ENCODE measurements at places on chromosomes 16 and 17.

DNA sequence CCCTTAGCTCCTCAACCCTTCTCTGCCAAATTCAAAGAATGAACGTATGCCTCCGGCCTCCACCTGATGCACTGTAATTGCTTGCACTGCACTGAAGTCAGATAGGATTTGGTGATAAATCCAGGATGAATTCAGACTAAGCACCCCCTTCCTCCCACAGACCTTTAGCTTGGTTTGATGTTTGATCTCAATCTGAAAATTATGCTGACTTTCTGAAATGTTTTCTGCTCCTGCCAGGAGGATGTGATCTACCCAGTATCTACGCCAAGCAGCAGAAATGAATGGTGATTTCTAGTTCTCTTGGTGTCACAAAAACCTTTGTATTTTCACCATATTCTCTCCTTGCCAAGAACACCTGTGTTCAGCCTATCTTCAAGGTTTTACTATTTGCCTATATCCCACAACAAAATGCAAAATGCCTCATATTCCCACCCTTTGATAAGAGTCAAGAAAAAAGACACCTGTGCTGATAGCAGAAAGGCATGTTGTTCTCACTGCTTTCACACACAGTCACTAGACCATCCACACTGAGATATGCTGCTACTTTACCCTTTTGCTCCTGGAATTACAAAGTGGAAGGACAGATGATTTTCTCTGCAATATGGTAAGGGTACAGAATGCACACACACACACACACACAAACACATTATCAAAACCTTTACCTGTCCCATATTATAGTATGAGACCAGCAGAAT is 14.7 kb downstream of the RFFL start:
- DNase-seq, result no peak

GRCh38 chr17:63295839-63296590 is 150.1 kb downstream of the CYB561 start:
- no peak for DNase-seq

DNA sequence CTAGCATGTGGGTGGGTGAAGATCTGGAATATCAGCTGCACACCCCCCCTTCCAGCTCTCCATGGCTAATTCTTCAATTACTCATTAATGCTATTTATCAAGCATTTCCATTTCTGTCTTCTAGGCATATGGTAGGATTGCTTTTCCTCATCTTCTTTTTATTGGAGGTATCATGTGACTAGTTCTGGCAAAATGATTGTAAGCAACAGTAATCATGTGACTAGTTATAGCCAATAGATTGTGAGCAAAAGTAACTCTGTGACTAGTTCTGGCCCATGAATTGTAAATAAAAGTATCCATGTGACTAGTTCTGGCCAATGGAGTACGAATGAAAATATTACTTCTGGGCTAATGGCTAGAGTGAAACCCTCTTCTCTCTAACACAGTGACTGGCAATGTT is 107.0 kb upstream of the TMEM132E start:
- DNase-seq, result no peak

DNA sequence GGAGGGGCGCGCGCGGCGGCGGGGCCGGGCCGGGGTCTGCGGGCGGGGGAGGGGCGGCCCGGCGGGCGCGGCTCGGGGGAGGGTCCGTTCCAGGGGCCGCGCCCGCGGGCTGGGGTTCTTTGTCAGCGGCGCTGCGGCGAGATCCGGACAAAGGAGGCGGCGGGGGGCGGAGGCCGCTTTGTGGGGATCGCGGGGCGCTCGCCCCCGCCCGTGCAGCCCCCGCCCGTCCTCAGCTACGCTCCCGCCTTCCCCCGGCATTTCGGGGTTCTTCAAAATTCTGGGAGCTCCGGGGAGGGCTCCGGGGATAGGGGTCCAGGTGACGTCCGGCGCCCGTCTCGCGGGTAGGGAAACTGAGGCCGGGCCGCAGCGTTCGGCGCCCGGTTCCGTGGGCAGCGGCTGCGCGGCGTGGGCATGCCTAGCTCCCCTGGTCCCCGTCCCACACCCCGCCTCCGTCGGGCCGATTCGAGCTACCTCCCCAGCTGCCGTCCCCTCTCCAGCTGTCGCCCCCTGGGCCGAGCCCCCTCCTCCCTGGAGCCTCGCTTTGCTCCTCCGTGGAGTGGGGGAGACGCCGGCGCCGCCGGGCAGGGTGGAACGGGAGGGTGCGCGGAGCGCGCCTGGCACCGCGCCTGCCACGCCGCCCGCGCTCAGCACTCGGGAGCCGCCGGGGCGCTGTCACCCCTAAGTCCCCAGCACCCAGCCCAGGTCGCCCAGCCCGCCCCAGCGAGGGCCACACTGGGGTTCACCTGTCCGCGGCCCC is 546 bp downstream of the SNN start:
- peak; percentile 46 for DNase-seq

DNA sequence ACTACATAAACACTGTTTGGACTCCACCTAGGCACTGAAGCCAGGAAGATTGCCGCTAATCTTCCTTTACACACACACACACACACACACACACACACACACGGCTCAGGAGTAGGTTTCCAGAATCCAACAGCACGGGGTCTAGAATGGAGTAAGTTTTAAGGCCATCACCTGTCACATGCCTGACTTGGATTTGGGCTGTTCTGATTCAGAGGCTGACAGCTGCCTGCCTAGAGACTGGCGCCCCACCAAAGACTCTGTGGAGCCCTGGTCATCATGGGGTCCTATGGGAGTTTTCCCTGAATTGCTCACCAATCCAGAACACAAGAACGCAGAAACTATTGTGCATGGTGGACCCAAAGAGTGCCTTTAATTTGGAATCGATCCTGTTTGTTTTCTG is 10.9 kb downstream of the CDRT4 start:
- DNase-seq, result no peak

- peak; percentile 94 for DNase-seq
These were observed 8.0 kb upstream of the GNA13 start for GRCh38 chr17:65064452-65065019.

DNA sequence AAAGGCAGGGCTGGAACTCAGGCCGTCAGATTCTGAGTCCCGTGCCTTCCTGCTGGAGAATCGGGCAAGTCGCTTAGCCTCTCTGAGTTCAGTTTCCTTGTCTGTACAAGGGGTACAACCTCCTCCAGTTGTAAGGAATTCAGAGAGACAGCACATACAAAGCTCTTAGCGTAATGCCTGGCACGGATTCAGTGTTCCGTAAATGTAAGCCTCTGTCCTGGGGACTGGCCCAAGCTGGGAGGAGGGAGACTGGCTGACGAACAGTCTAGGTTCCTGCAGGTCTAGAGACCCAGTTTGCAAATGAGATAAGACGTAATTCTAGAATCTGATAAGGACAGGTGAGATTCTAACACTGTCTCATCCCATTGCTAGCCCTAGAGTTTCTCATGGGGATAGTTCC is 9.9 kb downstream of the METTL22 start:
- DNase-seq, result no peak

DNA sequence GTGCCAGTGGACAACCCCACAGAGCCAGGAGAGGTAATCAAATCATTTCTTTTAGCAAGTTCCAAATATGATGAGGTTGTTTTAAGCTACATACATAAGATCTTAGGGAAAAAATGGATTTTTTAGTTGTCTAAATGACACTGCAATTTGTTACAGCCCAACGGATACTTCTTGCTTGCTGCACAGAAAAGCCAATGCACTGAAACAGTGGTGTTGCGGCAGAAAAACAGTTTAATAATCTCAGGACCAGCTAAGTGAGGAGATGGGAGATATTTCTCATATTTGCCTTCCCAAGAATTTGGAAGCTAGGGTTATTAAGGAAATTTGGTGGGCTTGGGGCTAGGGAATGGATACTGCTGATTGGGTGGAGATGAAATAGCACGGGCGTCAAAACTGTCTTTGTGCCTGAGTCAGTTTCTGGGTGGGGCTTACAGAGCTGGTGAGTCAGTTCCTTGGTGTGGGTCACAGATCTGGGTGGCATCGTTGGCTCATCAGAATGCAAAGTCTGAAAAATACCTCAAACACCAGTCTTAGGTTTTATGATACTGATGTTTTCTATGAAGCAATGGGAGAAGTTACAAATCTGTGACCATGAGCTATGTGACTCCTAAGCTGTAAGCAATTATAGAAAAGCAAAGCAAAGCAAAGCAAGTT is 255.4 kb downstream of the IRX3 start:
- DNase-seq, result no peak

DNA sequence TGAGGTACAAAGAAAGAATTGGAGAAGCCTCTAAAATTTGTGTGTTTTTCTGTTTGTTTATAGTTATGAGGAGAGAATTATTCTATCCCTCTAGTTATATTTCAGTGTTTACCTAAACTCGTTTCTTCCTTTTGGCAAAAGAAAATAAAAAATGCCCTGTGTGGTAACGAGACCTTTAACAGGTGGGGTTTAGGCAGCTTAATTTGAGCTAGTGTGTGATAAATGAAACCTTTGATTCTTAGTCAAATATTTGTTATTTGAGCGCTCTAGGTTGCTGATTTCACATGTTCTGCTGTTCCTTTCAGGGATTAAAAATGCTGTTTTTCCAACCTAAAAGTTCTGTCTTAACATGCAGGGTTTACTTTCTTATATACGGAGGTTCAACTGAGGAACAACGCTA is 17.5 kb downstream of the ERCC4 start:
- DNase-seq, result no peak

DNA sequence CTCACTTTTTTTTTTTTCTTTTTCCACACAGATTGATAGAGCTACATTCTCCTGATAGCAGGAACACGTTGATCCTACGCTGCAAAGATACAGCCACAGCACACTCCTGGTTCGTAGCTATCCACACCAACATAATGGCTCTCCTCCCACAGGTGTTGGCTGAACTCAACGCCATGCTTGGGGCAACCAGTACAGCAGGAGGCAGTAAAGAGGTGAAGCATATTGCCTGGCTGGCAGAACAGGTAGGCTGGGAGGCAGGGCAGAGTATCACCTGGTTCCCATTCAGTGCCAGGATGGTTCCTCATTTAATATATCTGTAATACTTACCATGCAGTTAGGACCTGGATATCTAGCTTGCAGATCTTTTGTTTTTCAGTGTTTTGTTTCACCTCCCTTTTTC is 51.1 kb upstream of the VPS4A start:
- DNase-seq, result no peak

GRCh38 chr16:3454093-3454492 is 10.6 kb downstream of the NAA60 start:
- peak; percentile 93 for DNase-seq

GRCh38 chr17:32356750-32357149 is 6.8 kb downstream of the ZNF207 start:
- DNase-seq, result no peak

DNA sequence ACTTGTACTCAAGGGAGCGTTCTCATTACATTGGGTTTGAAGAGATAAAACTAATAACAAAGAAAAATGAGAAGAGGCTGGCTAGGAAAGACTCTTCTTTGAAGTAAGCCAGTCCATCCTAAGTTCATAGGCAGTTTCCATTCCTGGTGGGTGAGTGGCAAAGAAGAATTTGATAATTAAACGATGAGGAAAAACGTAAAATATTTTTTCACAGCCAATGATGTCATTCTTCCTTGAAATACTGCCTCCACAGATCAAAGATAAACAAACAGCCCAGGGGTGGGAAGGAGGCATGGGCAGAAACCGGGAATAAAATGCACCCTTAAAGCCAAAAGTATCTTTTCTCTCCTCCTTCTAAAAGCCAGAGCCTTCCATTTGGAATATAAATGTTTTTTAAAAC is 346.6 kb downstream of the PMP22 start:
- no peak for DNase-seq

GRCh38 chr17:78602246-78602645 is 25.1 kb upstream of the DNAH17 start:
- DNase-seq, result no peak

- no peak for DNase-seq
These were observed 8.8 kb downstream of the ENGASE start for GRCh38 chr17:79083191-79083971.

- DNase-seq, result no peak
These were observed 37.7 kb downstream of the PPM1D start for GRCh38 chr17:60637683-60638082.

GRCh38 chr16:25109643-25110042 is 1.9 kb upstream of the LCMT1 start:
- DNase-seq, result peak; percentile 59

- no peak for DNase-seq
These were observed 88.0 kb upstream of the CBX4 start for GRCh38 chr17:79927136-79927661.

- no peak for DNase-seq
These were observed 24.9 kb downstream of the HYDIN start for GRCh38 chr16:71205482-71206131.

- DNase-seq, result peak; percentile 84
These were observed at the start of gene GRB7 for GRCh38 chr17:39737760-39738567. Gene GRB7 (plus strand): TSS chr17:39737938. CDS start chr17:39742302, 4,364 bp downstream.

DNA sequence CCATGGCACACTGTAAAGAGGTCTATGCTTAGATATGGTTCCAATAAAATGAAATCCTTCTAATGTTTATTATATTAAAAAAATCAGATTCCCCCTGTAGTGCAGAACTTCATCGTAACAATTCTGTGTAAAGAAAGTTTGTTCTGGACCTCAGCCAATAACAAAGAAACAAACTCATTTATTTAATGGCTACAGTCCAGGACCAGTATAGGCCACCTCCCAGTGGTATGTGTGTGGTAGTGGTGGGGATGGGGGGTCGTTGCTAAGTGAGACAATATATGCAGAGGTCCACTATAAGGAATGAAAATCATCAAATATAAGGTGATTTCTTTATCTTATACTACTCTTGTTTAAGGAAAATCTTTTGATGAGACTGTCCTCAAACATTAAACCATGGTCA is 136.4 kb downstream of the CDK5R1 start:
- DNase-seq, result no peak

DNA sequence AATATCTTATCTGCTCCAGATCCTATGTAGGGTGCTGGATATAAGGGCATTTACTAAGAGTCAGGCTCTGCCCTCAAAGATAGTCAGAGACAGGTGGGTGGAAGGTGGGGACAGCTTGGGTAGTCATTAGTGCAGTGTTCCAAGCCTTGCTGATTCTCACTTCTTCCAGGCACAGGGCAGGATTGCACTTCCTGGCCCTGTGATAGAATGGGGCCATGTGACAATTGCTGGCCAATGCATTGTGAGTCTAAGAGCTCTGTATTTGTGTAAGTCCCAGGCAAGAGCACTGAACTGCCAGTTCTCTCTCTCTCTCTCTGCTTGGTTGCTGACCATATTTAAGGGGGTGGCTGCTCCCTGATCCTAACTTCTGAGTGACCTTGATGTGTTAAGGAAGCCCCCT is 112.1 kb downstream of the C16orf78 start:
- DNase-seq, result no peak

- DNase-seq, result no peak
These were observed 42.2 kb downstream of the CCDC57 start for GRCh38 chr17:82170412-82170961.

DNA sequence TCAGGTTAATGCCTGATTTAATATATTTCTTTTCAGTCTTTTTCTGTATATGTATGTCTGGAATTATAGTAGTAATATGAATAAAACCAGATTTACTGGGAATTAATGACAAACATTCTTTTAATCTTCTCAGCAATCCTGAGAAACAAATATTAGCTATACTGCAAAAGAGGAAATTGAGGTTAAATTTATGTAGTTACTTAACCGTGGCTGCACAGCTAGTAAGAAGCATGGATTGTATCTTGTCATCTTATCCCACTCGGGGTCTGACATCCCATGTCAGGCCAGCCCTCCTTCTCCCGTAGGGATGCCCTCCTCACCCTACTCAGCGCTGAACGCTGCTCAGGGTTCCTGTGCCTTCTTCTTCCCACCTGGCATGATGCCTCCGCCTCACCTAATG is 143.0 kb downstream of the FTO start:
- no peak for DNase-seq

All from islet precursor cell (in vitro differentiated cells).